ENCODE measurements at places on chromosomes 5 and 9.

GRCh38 chr9:38359297-38359653 is 33.2 kb upstream of the ALDH1B1 start:
- DNase-seq = no peak

DNA sequence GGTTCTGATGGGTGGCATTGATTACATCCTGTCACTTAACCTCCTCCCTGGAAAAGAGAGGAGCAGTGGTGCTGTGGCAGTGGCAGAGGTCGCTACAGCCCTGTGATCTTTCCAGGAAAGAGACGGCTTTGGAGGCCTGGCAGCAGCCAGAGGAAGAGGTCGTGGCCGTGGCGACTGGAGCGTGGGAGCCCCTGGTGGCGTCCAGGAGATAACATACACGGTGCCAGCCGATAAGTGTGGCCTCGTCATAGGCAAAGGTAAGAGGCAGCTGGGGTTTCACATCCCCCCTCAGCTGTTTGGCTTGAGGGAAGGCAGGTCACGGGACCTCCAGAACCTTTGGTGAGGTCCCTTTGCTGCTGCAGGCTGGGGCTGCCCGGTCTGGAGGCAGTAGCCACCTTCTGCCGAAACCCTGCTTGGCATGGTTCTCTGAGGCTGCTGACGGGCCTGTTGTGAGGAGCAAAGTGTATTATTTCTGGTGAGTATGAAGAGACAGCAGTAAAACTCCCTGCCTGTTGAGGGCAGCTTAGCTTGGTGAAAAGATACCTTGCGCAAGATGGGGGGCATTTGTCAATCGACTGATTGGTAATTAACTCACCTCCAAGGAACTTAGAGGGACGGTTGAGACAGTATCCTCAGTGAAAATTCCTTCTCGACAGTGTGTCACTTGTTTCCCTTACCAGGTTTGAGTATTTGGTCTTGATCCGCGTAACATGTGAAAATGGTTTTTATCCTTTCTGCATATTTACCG is 38.0 kb upstream of the PRDM12 start:
- no peak for DNase-seq

GRCh38 chr9:77983320-77983662 is 48.3 kb downstream of the GNAQ start:
- no peak for DNase-seq

GRCh38 chr5:124995421-124995820 is 249.0 kb upstream of the ZNF608 start:
- DNase-seq = no peak

- DNase-seq = no peak
These were observed 136.1 kb upstream of the RUSC2 start for GRCh38 chr9:35353731-35354365.

DNA sequence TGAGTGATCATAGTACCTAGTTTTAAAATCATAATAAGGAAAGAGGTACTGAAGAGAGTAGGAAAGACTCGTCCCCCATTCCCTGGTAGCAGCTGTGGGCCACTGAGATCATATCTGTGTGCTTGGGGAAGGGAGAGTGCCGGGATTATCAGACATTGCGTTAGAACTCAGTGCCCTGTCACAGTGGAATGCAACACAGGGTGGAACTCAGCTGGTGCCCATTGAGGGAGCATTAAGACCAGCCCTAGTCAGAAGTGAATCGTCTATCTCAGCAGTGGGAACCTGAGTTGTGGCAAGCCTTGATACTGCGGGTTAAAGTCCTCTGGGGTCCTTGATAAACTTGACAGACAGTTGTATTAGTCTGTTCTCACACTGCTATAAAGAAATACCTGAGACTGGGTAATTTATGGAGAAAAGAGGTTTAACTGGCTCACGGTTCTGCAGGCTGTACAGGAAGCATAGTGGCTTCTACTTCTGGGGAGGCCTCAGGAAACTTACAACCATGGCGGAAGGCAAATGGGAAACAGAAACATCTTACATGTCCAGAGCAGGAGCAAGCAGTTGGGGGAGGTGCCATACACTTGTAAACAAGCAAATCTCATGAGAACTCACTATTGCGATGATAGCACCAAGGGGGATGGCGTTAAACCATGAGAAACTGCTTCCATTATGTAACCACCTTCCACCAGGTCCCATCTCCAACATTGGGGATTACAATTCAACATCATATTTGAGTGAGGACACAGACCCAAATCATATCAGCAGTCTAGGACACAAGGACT is 33.1 kb downstream of the NDUFAF2 start:
- no peak for DNase-seq

DNA sequence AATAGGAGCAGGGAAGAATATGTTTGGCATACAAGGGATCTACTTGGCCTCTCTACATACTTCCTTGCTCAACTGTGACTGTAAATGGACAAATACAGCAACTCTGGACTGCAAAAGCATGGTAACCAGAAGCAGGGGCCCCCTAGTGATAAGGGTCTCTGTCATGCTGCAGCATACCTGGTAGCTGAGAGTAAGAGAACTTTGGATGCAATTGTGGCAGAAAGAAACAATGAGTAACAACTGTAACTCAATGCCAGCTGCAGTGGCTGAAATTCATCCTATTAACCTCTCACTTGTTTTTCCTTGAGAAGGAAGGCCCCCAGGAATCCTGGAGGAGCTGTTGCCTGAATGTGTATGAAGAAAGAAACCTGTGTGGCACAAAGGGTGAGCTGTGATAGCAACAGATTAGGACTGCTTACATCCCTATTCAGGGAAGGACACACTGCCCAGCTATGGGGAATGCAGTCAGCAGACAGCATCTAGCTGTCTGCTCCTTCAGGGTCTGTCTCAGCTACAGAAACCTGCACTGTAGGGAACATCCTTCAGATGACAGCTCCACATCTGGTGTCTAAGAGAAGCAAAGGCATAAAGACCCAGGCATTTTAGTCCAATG is 468.1 kb upstream of the ACTBL2 start:
- no peak for DNase-seq

GRCh38 chr9:120914953-120915352 is 11.6 kb downstream of the TRAF1 start:
- DNase-seq = no peak

GRCh38 chr5:54742417-54742891 is 224.9 kb downstream of the SNX18 start:
- DNase-seq = no peak

GRCh38 chr9:3308609-3309008 is 217.2 kb downstream of the RFX3 start:
- DNase-seq = no peak

DNA sequence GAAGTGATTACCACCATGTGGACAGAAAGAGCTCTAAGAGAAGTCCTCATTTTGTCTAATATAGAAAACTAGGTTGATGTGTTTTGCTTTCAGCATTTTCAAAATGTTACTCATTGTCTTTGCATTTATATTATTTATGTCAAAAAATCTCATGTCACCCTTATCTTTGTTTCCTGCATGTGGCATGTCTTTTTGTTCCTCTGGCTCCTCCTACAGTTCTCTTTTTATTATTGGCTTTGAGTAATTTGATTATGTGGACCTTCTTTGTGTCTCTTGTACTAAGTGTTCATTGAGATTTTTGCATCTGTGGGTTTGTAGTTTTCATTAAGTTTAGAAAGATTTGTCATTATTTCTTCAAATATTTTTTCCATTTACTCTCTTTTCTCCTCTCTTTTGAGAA is 58.8 kb downstream of the GNG10 start:
- DNase-seq = no peak

- DNase-seq = no peak
These were observed 2.1 kb upstream of the SIT1 start for GRCh38 chr9:35652829-35653209.

DNA sequence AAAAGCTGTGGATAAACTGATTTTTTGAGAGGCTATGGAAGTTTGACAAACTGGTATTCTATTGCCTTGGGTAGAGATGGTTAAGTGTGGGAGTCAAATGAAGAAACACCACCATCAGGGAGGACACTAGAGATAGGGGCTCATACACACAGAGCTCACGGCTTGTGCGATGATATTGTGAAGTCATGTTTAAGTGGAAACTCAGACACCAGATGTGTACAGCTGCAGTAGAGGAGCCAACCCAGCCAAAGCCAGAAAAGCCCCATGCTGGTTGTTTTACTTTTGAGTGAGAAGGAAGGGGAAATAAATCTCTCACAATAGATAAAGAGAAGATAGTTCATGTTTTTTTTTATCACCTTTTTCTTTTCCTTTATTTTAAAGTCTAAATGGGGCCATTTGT is 377.7 kb downstream of the DMRT2 start:
- DNase-seq = no peak

DNA sequence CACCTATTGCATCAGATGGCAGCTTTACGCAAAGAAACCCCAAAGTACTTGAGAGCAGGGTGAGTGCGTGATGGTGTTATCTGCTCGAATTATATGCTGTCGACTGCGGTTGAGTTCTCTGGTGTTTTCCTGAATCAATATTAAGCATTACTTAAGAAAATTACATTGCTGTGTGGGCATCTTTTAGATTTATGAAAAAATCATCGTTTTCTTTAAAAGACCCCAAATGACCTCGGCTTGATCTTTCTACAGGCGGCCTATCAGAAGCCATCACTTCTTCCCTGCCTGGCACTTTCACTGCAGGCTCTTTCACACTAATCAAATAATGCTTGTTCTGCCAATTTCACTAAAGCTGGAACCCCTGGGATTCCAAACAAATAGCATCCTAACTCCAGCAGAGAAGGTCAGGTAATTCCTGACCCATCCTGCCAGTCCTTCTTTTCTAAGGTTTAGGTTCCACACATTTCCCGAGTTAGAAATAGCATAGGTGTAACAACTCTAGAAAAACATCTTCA is 1.7 kb downstream of the UBE2QL1 start:
- no peak for DNase-seq

DNA sequence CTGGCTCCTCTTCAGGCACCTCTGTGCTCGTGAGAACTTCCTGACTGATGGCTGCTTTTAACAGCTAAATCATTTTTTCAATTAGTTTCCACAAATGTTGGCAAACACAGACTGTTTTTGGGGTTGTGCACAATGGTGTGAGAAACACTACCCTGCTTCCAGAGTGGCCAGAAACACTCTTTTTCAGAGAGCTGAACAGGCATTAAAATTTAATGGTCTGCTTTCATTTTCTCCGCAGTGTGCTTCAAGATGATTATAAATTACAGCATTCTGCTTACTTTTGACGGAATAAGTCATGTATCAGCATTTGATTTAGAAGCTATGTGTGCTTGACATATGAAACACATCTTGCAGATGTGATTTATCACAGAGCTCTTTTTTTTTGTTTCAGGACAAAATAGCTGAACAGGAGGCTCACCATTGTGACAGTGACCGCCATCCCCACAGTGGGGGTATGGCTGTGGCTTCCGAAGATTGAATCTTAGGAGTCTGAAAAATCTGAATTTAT is 454.5 kb upstream of the ZNF608 start:
- no peak for DNase-seq

- DNase-seq = peak; percentile 48
These were observed 78.1 kb upstream of the UBTD2 start for GRCh38 chr5:172361566-172362238.

GRCh38 chr5:109324931-109325330 is 84.8 kb downstream of the PJA2 start:
- no peak for DNase-seq

DNA sequence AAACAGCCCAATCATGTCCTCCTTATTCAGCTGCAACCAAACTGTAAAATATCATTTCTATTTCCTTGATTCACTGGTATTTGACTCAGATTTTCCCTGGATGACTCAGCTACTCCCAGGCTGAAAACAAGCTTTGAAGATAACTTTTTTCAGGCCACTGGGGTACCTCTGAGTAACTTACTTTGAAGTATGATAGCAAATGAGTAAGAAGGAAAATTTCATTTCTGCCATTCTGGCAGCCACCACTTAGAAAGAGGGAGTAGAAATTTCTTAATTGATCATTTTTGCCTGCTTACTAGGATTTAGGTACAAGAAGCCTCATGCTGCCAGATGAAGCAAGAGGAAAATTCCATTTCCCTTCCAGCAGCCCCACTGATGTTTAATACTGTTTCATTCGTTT is 247.4 kb downstream of the PRELID2 start:
- DNase-seq = peak; percentile 94

GRCh38 chr5:179167871-179168451 is 107.8 kb downstream of the ZNF354C start:
- DNase-seq = no peak

GRCh38 chr5:7393921-7394799 is 1.8 kb upstream of the ADCY2 start:
- no peak for DNase-seq

GRCh38 chr9:2231829-2232228 is 216.7 kb downstream of the SMARCA2 start:
- DNase-seq = no peak

DNA sequence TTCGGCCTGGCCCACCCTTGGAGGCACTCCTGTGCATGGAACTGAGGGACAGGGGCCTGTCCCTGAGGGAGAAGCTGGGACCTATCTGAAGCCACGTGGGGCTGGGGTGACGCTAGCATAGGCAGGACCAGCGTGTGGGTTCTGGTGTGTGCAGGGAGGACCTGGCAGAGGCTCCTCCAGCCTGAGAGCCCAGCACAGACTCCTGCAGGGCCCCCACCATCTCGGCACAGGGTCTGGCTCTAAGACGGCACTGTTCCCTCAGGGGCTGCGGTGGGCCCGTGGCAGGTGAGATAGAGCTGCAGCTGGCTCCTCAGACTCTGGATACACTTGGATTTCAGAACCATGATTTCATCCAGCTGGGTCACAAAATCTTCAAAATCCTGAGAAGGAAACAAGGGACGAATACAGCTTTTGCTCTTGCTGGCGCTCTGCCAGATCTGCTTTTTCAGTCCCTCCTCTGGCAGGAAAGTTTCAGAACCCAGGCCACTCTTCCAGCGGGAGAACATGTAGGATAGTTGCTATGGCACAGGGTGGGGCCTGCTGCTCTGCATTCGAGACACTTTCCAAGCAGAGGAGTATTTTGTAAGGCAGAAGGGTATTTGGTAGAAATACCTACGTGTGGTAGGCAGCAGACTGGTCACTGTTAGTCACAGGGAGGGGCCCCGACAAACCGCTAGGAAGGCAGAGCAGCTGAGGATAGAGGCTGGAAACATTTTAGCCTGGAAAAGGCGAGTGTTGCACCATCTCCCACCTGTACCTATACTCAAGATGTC is 74.7 kb downstream of the KIF24 start:
- DNase-seq = peak; percentile 28

- no peak for DNase-seq
These were observed 727 bp upstream of the GLIPR2 start for GRCh38 chr9:36135741-36136271.

DNA sequence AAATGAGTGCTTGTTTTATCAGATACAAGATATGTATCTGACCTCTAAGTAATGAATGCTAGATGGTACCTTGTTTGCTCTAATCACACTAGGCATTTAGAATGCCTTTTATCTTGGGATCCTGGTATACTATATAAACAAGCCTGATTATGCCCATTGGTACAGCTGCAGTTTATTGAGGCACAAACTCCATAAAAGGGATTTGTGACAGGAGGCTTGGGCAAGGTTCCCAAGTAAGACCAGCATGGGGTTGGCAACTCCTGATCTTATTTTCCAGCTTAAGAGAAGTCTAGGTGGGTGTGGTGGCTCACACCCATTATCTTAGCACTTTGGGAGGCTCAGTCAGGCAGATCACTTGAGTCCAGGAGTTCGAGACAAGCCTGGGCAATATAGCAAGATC is 93.9 kb upstream of the DMRT1 start:
- no peak for DNase-seq

- DNase-seq = no peak
These were observed 218.4 kb upstream of the TMEM161B start for GRCh38 chr5:88487066-88487465.

- DNase-seq = no peak
These were observed 506 bp downstream of the ADAMTS19 start for GRCh38 chr5:129460672-129460935.
